Immature natural killer cell (primary cell): ENCODE measurements at places on chromosomes 5 and 9. TPM values are rescaled to one million over a fixed set of nuclear protein-coding genes. Genes with fewer than 3 reads are reported as not detected.

Gene ADGRD2
- polyA plus RNA-seq, result not detected

Gene SNCB
- 0.26 TPM for polyA plus RNA-seq

Gene TYRP1
- not detected for polyA plus RNA-seq

Gene SHOC1
- polyA plus RNA-seq, result not detected

Gene C7
- not detected for polyA plus RNA-seq

Gene SLC25A2
- not detected for polyA plus RNA-seq

Gene RNF180
- polyA plus RNA-seq, result not detected
